Cardiac atrium fibroblast (primary cell): ENCODE measurements at places on chromosomes 6 and 20. TPM values are rescaled to one million over a fixed set of nuclear protein-coding genes. Genes with fewer than 3 reads are reported as not detected.

ZBP1 gene
- not detected in 2 replicates for total RNA-seq

CLPSL2 gene
- total RNA-seq, result not detected in 2 replicates

KCNK17 gene
- total RNA-seq, result not detected in 2 replicates

FOXC1 gene
- total RNA-seq, result 7.0 and 12.8 TPM in 2 replicates

GFOD1 gene
- 14.4 and 18.1 TPM in 2 replicates for total RNA-seq

TFAP2D gene
- not detected in 2 replicates for total RNA-seq
